ENCODE measurements at places on chromosomes 5 and 9.

GRCh38 chr5:76791461-76791860, 27.4 kb upstream of the F2RL1 start:
- no peak for ATAC-seq

DNA sequence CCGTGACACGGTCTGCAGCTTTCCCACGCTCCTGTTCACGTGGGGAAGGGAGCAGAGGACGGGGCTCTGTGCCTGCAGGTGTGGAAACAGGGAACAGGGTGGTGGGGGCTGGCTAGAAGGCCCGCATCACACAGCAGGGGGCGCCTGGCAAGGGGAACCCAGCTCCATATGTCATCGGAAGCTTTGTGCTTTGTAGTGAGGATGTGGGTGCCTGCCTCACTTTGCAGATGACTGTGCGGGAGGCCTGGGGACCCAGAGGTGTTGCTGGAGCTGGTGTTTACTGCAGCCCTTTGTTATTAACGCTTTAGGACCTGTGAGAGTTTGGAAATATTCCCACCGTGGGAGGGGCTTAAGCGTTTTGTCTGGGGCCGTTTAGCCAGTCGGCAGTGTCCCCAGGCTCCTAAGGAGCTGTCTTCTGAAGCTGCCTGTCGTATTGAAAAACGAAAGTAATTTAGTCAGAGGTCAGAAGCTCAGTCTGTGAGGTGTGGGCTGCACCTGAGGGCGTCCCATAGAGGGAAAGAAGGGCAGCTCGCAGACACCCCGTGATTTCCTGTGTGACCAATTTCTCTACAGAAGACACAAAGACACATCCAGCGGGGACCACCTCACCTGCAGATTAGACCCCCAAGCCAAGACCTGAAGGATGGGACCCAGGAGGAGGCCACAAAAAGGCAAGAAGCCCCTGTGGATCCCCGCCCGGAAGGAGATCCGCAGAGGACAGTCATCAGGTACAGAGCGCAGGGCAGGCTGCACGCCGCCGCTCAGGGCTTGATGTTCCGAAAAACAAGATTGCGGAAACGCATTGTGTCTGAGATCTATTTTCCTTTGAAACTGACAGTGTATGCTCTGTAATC, 9.1 kb downstream of the MAN1B1 start:
- ATAC-seq = peak; percentile 32

DNA sequence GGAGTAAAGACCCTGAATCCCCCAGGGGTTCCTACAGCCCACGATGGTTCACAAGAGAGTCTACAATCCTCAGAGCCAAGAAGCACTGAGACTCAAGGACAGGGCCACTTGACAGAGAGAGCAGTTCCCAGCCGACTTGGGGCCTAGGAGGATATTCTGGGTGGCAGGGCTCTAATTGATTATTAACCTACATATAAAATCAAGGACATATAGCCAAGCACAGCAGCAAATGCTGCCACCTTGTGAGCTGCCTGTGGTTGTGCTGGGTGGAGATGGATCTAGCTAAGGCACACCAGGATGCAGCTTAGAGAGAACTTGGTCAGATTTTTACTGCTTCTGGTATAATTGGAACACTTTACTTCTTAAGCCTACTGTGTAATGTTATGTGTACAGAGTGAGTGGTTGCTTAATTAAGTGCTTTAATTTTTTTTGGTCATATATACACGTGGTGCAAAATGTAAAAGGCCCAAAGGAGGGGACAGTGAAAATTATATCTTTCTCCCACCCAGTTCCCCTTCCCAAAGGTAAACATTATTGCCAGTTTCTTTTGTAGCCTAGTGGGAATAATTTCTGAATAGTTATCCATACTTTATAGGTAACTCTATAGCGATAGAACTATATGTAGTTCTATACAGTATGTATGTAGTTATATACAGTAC, 78.8 kb downstream of the F2RL2 start:
- peak; percentile 97 for ATAC-seq

- ATAC-seq = peak; percentile 76
Measured at GRCh38 chr9:114856215-114856941, 50.5 kb upstream of the TNFSF15 start.

GRCh38 chr5:1330146-1330846, 14.6 kb downstream of the CLPTM1L start:
- no peak for ATAC-seq

DNA sequence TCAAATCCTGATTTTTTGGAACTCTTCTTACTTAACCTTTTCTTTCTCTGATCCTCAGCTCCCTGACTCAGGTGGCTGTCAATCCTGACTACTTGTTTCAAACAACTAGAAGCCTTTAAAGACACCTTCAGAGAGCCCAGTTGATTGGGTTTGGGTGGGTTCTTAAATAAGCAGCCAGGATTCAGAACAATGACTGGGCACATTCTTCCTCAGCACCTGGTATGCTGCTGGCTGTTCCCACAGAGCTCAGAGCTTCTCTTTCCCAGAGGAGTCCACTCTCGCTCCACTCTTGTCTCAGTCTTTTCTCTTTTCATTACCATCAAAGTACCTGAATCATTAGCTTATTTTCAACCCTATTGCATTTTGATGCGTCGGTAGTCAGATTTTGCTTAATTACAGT, 22.5 kb downstream of the PCSK5 start:
- no peak for ATAC-seq

DNA sequence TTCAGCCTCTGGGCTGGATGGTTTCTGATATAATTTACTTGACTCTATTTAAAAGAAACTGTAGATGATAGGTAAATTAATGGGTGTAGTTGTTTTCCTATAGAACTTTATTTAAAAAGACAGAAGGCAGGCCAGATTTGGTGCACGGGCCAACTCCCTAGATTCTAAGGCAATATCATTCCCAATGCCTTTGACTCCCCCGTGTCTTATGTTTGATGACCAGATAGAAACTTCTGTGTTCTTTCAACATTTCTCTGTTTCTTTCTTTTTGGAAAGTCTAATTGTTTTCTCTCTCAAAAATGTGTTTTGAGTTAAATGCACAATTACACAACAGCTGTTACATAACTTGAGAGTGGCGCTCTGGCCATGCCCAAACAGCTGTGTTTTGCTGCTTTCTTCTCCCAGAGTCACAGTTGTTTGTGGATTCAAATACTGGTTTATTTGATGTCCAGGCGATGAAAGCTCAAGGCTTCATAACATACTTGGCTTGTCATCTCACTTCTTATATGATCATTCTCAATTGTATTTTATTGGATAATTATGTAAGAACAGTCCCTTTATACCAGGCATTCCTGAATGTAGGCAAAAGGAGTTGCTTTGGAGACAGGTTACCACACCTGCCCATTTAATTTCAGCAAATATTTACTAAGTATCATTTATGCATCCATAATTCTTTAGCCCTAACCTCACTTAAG, 1.7 kb upstream of the ALDH1A1 start:
- ATAC-seq = no peak

GRCh38 chr5:32443541-32444430, 754 bp downstream of the ZFR start:
- peak; percentile 53 for ATAC-seq

DNA sequence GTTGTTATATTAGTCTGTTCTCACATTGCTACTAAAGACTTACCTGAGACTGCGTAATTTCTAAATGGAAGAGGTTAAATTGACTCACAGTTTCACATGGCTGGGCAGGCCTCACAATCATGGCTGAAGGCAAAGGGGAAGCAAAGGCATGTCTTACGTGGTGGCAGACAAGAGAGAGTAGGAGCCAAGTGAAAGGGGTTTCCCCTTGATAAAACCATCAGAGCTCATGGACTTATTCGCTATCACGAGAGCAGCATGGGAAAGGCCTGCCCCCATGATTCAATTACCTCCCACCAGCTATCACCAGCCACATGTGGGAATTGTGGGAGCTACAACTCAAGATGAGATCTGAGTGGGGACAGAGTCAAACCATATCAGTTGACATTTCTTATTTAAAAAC, 374.5 kb upstream of the RORB start:
- ATAC-seq = no peak
